Mucosa of descending colon (tissue), 3 donors: ENCODE measurements at places on chromosomes 11 and 22.
A peak's percentile ranks its signal among the peaks of the same experiment; 100 is the strongest.

GRCh38 chr11:19474954-19475721, 234.4 kb upstream of the E2F8 start:
- no peak for DNase-seq

DNA sequence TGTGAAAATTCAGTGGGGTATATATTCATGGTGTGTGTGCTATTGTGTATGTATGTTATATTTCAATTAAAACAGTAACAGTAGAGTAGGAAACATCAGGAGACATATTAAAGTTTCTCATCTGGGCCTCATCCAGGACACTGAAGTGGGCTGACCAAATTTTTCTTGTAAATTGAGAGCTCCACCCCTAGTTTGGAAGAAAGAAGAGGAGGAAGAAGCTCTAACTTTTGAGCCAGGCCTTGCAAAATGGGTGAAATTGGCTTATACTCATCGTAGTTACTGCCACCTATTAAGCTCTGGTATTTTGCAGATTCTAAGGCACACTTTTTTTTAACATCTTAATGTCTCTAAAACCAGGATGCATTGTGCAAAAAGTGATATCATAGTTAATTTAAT, 33.7 kb downstream of the TSPAN18 start:
- no peak for DNase-seq

DNA sequence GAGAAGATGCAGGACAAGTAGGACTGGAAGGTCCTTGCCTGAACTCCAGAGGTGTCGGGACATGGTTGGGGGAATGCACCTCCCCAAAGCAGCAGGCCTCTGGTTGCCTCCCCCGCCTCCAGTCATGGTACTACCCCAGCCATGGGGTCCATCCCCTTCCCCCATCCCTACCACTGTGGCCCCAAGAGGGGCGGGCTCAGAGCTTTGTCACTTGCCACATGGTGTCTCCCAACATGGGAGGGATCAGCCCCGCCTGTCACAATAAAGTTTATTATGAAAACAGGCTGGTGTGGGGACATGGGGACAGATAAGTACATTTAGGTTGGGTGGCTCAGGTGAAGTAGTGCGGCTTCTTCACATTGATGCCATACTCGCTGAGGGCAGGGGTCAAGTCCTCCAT, 1.4 kb downstream of the TAF10 start:
- no peak for DNase-seq

GRCh38 chr22:23519442-23520157, 60.5 kb downstream of the IGLL1 start:
- DNase-seq = no peak

DNA sequence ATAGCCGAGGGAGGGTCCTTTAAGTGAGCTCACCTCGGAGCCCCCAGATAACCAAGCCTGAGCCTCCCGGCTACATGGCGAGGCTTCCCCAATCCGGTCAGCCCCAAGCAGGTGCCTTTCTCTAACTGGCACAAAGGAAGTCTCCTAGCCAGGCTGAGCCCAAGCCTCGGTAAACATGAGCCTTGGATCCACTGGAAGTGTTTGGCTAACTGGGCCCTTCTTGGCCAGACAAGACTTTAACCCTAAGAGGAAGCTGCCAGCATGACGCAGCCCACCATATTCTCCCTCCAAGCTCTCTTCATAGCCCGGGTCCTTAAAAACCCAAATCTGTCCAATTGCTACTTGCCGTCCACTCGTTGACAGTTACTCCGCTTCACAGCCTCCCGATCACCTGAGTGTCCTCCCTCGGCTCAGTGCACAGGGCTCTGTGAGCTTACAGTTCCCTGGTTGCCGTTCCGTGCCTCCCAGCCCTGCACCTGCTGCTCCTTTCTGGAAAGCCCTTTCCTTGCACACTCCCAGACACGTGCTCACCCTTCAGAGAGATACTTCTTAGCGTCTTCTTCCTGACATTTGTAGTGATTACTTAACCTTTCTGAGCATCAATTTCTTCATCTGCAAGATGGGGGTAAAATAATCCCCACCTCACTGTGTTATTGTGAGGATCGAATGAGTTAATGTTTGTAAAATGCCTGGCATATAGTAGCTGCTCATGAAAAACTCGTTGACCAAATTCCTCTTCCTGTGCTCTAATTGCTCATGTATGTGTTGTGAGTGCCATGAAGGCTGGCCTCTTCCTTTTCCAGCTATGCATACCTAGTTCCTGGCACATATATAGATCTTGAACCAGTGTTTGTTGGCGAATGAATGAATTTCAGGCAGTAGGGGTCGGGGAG, 25.6 kb downstream of the TXN2 start:
- no peak for DNase-seq

GRCh38 chr11:128901653-128902514, 10.7 kb downstream of the KCNJ5 start:
- no peak for DNase-seq

- no peak for DNase-seq
These were observed 17.6 kb downstream of the OTOG start for GRCh38 chr11:17564687-17565042.

DNA sequence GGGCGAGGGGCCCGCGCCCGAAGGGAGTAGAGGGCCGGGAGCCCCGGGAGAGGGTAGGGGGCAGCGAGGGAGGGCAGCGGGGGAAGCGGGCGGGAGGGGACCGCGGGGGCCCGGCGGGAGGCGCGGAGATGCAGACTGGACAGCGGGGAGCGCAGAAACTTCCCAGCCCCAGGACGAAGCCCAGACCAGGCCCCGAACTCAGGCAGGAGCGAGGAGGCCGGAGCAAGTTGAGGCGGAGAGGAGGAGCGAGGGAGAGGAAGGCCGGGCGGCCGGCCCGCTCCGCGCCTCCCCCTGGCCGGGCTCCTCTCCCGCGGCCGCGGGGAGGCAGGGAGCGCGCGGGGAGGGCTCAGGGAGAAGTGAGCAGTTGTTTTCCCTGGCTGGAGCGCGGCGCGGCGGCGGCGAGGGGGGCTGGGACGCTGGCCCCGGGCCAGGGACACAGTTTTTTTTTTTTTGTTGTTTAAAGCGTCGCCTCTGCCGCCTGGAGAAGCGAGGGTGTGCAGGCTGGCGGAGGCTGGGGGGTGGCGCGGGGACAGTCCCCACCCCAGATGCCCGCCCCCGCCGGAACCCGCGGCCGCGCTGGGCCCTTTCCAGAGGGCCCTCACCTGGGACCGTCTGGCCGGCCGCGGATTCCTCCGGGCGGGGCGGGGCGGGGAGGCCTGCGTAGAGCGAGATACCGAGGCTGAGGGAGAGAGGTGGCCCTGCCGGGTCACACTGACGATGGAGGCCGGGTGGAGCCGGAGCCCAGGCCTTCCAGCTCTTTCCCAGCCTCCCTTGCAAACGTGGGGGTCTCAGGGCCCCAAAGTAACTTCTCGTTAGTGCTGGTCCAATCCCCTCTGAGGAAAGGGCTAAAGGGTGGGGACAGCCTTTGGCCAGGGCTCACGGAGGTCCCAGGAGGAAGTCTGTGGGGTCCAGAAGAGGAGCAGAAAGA, at the start of gene LTBP3:
Gene LTBP3 (minus strand): TSS at position 358 of the 928 bp plus-strand sequence. CDS start 400 bp downstream, outside the sequence.
- peak; percentile 79 for DNase-seq

GRCh38 chr11:111408789-111409727, 30.0 kb upstream of the POU2AF1 start:
- no peak for DNase-seq

GRCh38 chr11:119991669-119992068, 146.2 kb downstream of the TRIM29 start:
- DNase-seq = no peak

GRCh38 chr11:1750840-1751530, 590 bp upstream of the IFITM10 start:
- DNase-seq = no peak

GRCh38 chr11:57653163-57653562, 3.5 kb upstream of the YPEL4 start:
- DNase-seq = no peak

- no peak for DNase-seq
These were observed 131.1 kb downstream of the LDLRAD3 start for GRCh38 chr11:36074941-36075431.

DNA sequence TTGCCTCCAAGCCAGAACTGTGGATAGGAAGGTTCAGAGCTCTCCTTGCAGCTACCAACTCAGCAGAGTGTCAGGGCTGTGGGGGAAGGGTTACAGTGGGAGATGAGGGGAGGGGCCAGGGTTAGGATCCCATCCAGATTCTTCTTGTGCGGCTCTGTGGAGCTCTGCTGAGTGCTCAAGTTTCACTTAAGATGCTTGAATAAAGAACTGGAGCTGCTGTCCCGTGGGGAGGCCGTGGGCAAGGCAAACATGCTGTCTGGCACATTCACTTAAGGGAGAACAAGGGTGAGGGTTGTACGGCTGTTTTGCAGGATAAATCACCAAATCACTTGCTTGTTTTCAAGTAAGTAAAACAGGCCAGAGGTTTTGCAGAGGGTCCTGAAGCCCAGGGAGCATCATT, 197.1 kb downstream of the FAM76B start:
- no peak for DNase-seq

DNA sequence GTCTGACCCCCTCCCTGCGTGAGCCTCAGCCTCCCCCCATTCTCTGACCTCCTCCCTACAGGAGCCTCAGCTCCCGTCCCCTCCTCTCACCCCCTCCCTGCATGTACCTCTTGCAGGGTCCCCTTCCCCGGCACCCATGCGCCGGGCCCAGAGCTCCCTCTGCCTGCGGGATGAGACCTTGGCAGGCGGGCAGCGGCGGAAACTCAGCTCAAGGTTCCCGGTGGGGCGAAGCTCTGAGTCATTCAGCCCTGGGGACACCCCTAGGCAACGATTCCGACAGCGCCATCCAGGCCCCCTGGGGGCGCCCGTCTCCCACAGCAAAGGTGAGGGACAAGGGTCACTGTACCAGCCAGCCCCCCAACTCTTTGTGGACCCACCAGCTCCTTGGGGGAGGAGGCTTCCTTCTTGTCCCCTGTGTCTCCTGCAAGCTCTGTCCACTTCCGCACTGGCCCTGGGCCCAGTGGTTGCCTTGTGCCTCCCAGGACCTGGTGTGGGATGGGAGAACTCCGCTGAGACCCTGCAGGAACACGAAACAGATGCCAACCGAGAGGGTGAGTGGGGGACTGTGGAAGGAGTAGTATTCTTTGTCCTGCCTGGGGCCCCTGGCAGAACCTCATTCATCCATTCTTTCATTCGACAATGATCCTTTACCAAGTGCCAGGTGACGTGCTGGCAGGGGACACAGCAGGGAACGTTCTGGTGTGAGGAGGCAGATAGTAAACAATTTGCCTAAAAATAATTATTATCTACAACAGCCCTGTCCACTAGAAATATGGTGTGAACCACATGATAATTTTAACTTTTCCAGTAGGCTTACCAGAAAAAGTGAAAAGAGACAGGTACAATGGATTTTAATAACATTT, 3.7 kb upstream of the RPS6KA4 start:
- DNase-seq = peak; percentile 87

DNA sequence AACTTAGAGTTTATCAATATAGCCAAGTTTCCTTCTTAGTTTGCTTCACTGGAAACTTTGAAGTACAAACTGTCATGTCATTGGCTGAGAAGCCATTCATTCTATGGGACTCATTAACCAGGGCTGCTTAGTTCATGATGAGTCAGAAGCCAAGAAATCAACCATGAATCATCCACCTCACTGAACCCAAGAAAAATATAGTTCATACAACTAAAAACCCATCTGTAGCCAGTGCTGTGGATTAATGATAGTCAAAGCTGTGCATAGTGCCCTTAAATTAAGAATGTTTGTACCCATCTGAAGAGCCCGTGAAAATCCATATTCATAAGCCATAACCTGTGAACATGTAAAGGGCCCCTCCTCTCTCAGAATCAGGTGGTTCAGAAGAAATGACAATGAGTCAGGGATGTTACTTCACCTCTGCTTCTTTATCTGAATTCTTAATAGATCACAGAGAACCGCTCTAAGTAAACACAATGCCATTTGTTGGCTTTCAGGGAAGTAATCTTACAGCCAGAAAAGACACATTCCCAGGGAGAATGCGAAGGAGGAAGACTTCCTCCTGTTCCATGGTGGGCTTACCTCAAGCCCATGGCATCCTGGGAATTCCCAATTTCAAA, 25.4 kb downstream of the MMP20 start:
- no peak for DNase-seq

GRCh38 chr22:17476838-17477237, 86.5 kb upstream of the SLC25A18 start:
- no peak for DNase-seq

DNA sequence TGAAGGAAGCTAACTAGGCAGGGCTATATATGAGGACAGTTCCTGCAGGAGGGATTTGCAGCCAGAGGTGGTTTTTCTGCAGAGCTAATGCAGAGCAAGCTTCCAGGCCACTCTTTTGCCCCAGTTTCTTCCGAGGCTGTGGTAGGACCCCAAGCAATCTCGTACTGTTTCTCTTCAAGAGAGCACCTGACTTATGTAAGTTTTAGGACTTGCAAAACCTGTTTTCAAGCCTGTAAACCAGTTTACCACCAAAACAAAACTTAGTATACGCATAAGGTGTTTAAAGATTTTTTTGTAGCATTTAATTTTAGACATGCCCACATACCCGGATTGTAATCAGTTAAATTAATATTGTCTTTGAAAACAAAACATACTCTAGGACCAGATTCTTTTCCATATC, 7.7 kb upstream of the APLP2 start:
- no peak for DNase-seq

DNA sequence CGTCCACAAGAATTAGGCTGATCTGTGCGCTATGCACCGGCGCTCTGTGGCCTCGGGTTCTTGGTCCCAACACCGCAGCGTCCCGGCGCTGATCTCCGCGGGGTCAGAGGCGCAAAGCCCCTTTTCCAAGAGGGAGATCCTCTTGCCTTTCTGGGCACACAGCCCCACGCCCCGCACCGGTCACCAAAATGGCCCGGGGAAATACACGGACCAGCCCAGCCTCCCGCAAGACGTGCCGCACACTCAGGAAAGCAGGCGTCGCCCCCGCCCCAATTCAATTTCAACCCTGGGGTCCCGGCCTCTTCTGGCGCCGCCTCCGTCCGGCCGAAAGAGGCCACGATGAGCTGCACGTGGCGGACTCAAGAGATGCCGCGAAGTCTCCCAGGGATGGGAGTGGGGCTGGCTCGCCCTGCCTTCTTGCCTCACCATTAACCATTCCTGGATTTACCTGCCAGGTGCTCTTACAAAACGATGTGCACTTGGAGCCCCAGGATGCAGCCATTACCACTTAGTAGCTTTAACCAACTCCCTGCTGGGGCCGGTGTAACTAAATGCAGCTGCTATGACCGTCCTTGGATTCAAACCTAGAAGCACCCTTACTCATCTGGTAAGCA, 10.5 kb downstream of the PIWIL3 start:
- DNase-seq = no peak

- no peak for DNase-seq
These were observed 21.6 kb downstream of the DBX1 start for GRCh38 chr11:20138707-20139106.

DNA sequence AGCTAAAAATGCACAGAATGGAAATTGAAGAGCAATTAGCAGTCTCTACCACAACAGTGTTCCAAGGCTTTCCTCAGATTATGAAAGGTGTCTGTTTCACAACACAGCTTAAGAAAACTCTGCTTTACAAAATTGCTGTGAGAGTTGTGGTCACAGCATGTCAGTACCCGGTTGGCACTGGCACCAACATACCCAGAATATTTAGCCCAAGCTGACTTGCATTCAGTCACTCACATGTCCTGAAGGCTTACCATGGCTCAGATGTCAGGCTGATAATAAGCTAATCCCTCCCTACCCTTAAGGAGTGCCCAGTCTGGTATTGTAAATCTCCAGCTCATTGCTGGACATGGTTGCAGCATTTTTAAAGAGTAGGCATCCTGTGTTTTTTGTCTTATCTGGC, 14.9 kb downstream of the NCR3LG1 start:
- DNase-seq = no peak

- DNase-seq = no peak
These were observed 9.3 kb downstream of the MIF start for GRCh38 chr22:23903328-23903971.

- no peak for DNase-seq
These were observed 519.6 kb downstream of the ETS1 start for GRCh38 chr11:128067780-128068179.
